Epithelial cell of esophagus (primary cell): ENCODE measurements at places on chromosomes 11 and 22.

GRCh38 chr11:8368194-8368593 lies 104.5 kb upstream of the LMO1 start:
- DNase-seq = no peak

DNA sequence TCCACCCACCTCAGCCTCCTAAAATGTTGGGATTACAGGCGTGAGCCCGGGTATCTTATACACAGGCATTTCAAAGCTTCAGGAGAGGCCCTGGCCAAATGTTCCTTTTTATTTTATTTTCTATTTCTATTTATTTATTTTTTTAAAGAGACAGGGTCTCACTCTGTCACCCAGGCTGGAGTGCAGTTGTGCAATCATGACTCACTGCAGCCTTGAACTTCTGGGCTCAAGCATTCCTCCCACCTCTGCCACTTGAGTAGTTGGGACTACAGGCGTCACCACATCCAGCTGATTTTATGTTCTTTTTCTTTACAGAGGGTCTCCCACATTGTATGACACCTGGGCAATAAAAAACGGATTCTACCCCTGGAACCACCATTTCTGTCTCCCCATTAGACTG lies 71.2 kb downstream of the FBXO7 start:
- peak; percentile 35 for DNase-seq

DNA sequence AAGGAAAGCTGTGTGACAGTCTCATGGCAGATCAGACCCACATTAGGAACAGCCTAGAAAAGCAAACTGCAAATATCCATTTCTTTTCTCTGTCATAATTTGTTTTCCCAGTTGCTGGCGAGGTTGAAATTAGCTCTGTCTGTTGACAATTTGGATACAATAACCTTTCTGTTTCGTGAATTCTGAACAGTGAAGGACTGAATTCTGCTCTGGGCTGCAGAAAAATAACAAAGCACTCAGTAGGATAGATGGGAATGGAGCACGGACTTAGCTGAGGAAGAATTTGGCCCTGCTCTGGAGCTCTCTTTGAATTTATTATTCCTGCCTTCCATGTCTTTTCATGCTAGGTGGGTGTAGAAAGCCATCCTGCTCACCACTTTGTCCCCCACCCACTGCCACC lies 140.3 kb downstream of the RRAS2 start:
- DNase-seq = no peak

- no peak for DNase-seq
These were observed 3.9 kb upstream of the CDC42EP2 start for GRCh38 chr11:65310736-65311135.

GRCh38 chr11:64306876-64307622 lies 1.7 kb downstream of the ESRRA start:
- no peak for DNase-seq

DNA sequence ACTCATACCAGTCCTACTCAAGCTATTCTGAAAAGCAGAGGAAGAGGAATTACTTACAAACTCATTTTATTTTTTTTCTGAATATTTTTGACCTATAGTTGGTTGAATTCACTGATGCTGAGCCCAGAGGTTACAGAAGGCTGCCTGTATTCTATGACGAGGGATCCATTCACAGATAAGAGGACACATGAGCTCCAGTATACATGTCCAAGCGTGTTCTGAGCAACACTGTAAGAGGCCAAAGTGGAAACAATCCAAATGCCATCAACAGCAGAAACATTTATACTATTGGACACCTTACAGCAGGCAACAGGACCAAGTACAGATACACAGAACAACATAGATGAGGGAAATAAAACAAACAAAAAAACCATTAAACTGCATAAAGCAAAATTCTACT lies 10.3 kb downstream of the KDM4E start:
- DNase-seq = peak; percentile 82

DNA sequence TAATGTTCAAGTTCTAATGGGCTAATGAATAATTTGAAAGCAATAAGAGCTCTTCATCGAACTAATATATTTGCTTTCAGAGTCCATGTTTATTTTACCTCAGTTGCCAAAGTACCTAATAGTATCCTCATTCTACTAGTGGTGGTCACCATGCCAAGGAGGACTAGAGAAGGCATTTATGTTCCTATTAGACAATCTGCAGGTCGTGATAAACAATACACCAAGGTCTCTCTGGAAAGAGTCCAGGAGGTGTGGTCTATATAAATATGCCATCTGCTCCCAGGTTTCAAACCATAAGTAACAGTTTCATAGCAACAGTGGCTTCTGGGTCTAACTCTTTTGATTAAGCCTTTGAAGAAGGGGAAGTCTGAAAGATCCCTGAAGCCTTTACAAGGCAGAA lies 42.9 kb downstream of the ARFGAP3 start:
- DNase-seq = no peak

DNA sequence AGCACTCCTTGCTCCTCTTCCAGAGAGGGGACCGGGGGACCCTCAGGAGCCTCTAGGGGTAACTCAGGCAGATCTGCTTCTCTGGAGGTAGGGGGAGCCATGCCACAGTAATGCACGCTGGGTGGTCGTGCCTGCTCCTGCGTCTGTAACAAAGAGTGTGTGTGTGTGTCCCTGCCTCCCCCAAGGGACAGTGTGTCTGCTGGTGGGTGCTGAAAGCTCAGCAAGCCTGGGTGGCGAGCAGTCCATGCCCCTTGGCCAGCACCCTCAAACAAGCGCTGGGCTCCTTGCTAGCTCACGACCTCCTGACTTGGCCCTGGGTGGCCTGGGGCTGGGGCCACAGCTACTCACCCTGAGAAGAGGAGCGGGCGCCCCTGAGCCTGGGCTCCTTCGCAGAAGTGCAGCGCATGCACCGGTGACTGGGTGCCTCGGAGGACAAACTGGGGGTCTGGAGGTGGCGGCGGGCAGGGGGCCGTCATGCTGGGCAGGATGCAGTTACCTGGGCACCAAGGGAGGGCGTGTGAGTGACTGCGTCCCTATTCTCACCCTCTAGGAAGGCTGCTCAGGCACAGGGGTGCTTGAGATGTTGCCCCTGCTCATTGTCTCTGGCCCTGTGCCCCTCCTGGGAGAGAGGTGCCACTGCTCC lies 33.7 kb downstream of the GNB1L start:
- DNase-seq = no peak

GRCh38 chr11:1317993-1318392 lies 8.6 kb upstream of the TOLLIP start:
- DNase-seq = no peak

DNA sequence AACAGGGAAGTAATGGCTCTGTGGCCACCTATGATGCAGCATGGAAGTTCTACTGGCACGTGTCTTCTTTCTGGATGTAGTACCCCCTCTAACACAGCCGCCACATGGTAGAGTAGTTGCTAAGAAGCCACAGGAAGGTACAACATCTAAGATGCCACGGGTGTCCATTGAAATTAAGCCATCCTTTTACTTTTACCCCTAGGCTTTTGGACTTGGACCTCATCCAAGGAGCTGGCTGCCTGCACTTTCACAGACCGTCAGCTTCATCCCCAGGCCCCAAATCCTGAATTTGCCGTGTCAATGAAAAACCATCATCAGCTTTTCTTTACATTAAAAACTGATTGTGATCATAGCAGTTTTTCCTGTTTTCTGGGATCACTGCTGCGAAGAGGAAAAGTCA lies 102.4 kb downstream of the RPL27A start:
- DNase-seq = no peak

- no peak for DNase-seq
These were observed 41.3 kb downstream of the NARS2 start for GRCh38 chr11:78533399-78533798.

DNA sequence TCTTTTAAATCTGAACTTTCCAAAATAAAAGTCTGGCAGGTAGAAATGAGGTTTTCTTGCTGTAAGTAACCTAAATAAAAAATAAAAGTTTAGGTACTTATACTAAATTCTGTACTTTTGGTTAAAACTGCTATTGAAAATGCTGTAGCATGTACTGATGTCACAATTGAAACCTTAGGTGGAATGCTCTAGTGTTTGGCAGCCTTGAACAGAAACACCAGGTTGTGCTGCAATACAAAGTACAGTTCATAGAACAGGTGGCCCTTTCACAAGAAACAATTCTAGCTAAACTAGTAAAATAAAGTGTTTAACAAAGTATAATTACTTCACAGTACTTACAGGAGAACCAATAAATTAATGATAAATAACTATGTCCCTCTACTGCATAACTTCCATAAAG lies 25.1 kb downstream of the NPAT start:
- no peak for DNase-seq

DNA sequence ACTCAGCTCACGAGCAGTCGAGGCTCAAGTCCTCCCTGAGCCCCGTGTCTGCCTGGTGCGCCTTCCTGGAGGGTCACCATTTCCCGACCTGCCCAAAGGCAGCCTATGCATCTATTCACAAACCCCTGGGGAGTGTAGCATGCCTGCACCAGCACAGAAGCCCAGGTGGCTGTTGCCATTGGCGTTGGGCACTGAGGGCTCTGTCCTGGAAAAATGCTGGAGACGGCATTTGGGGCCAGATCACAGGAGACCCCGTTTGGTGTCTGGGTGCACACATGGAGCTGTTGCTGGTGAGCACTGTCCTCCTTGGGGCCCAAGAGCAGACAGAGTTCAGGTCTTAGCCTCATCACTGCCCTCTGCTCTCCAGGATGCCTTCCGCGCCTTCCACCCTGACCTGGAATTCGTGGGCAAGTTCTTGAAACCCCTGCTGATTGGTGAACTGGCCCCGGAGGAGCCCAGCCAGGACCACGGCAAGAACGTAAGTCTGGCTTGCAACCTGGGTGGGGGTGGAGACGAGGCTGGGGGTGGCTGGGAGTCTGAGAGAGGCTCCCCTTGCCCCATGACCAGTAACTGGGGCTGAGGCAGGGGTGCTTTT lies 9.4 kb downstream of the FADS2 start:
- DNase-seq = no peak

- peak; percentile 24 for DNase-seq
These were observed 9.2 kb downstream of the KCNC1 start for GRCh38 chr11:17743808-17744119.

GRCh38 chr11:66007201-66007634 lies 4.6 kb upstream of the CST6 start:
- DNase-seq = no peak

- DNase-seq = no peak
These were observed 816.3 kb downstream of the NTM start for GRCh38 chr11:132186699-132187098.

- DNase-seq = peak; percentile 58
These were observed 36.1 kb downstream of the RELT start for GRCh38 chr11:73412308-73412707.

- DNase-seq = peak; percentile 8
These were observed 229.5 kb downstream of the AASDHPPT start for GRCh38 chr11:106306942-106307341.

DNA sequence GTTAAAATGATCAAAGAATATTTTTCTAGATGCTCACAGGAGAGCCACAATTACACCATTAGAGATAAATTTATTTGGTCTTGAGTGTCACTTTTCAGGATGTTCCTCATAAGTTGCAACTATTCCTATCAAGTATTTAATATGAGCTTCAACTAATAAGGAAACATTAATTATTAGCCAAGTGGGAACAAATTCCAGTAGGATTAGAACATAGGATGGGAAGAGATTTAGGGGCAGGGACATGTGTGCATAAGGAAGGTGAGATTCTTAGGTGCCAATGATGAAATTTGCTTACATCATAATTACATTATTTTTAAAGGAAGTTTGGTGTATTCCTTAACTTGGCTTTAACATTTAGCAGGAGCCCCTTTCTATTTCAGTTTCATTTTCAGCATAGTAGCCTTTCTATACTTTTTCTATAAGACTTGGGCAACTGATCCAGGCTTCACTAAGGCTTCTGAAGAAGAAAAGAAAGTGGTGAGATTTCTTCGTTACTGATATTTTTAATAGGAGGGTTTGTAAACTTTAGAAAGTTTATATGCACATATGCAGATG lies 38.8 kb downstream of the CSRP3 start:
- no peak for DNase-seq

DNA sequence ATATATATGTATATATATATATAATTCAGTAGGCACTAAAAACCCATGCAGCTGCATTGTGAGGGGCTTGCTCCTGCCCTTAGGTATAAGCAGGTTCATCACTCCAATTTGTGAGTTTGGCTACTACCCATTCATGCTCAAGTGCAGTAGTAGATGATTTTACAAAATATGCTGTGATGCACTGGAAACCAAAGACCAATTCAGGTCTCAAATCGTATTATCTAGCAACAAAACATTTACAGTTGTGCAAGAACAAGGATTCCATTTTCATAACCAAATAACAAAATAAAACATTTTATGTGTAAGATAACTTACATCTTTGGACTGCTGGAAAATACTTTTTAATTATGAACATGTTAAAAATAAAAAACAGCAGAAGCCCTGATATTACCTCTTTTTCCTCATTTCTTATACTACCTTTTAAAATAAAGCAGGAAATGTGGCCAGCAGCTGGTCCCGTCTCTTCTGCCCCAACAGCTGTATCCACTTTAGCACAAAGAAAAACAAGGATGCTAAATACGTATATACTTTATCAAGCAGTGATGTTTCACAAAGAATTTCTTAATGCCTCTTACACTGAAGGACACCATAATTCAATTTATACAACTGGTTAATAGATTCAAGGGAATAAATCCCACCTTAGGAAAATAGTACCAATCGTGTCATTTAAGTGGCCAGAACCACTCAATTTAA lies 2.8 kb downstream of the CREBZF start:
- DNase-seq = no peak

- DNase-seq = no peak
These were observed at the start of gene OLFML1 for GRCh38 chr11:7485186-7486097. TSS of gene OLFML1 (plus strand) at chr11:7485506. CDS start at chr11:7485876, 370 bp downstream.

DNA sequence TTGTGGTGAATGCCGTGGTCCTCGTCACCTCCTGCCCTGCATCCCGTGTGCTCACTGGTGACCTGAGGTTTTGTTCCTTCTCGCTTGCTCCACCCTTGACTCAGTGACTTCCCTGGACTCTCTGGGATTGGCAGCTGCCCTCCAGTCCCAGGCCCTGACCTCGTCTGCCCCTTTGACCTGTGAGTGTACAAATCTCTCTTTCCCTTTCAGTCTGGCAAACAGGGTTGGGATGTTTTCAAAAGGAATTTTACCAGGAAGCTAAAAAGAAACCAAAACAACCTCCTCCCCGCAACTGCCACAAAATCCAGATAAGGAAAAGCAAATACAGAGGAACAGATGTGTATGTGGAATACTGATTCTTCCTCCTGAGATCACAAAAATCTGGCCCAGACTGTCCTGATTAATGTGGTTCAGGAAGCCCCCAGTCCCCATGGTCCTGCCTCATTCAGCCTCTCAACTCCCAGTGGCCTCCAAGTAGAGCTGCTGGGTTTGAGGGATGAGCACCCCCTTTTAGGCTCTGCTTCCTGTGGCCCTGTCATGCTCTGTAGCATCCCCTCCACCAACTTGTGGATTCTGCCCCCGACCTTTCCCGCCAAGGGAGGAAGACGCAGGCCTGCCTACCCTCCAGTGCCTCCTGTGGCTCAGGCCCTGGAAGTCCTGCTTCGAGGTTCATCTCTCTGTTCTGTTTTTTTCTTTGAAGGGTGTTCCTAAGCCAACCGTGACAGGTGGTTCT lies 15.2 kb downstream of the ROBO4 start:
- DNase-seq = no peak

DNA sequence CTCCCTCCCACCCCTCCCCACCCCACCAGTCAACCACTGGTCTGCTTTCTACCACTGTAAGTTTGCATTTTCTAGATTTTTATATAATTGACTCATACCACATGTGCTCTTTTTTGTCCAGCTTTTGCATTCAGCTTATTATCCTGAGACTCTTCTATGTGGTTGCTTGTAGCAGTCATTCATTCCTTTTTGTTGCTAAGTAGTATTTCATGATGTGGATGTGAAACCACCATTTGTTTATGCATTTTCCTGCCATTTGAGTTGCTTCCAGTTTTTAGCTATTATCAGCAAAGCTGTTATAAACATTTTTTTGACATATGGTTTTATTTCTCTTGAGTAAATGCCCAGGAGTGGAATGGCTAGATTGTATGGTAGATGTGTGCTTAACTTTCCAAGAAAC lies 77.0 kb upstream of the FGF3 start:
- no peak for DNase-seq
